ENCODE measurements at places on chromosomes 1 and 21.

- peak; percentile 66 for DNase-seq
Measured at GRCh38 chr21:31366825-31367224, 22.8 kb upstream of the TIAM1 start.

DNA sequence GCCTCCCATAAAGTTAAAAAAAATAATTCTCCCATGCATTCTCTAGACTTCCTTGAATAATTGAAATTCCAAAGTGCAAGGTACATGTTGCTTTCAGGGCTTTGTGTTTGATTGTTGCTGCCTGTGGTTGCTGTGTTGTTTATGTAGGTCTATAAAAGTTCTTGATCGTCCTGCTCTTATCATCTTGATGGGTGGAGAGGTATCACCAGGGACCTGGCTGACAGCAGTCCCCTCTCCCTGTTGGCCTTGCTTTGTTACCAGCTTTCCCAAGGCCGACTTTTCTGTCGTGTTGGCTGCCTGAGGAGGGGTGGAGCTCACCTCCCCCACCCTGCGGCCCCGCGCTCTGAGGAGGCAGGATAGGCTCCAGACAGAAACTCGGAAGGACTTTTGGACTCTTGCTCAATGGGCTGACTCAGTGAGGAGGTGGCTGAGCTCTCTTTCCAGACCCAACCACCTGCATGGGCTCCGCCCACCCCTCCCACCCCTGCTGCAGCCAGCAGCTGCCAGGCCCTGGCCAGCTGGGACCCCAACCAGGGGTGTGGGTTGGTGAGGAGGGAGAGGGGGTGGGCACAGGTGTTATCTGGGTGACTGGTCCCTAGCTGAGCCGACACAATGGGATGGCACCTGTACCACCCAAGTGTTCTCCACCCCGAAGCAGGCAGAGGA lies 2.0 kb downstream of the INAVA start:
- peak; percentile 92 for DNase-seq

DNA sequence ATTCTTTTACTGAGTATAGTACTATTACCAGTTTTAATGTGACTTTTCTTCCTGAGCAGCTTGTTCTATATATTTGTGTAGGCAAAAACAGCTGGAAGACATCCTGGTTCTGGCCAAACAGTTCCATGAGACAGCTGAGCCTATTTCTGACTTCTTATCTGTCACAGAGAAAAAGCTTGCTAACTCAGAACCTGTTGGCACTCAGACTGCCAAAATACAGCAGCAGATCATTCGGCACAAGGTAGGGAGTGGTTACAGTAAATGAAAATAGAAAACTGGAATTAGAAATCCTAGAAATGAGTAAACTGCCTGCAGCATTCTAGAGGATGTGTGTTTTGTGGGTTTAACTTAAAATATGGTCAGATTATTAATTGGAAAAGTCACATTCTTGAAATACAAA lies 64.1 kb upstream of the BMP8A start:
- DNase-seq, result no peak

- DNase-seq, result peak; percentile 79
Measured at GRCh38 chr1:41380979-41381691, 19.9 kb downstream of the FOXO6 start.

DNA sequence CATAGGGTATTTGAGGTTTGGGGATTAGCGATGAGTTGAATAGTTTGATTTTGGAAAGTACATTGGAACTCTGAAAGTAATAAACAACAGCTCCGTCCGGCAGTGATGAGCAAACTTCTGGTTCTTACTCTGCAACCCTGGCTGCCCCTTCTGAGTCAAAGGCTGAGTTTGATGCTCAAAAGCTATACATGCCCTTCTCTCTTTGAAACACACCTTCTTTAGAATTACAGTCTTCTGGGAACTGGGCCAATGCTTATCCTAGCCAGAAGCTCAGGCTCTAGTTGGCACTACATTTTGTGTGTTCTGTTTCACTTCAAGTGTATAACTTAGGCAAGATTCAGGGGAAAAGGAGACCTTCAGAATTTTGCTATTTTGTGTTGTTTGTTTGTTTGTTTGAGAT lies 9.3 kb downstream of the AHCYL1 start:
- no peak for DNase-seq

- DNase-seq, result no peak
Measured at GRCh38 chr1:202871367-202871766, 17.6 kb downstream of the RABIF start.

DNA sequence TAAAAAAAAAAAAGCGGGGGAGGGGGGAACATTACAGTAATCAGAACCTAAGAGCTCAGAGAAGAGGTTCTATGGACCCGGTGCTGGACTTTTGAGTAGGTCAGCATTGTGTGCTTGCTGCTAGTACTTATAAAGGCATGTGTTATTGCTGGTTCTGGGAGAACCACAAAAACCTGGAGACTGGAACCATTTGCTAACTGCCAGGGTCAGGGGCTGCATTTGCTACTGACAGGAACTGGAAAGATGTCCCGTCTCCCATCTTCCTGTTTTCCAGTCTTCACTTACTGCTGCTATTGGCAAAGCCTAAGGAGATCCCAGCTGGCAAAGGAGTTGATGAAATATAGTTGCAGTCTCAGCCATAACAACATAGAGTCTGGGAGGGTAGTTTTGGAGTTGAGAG lies 4.3 kb downstream of the RNF2 start:
- DNase-seq, result no peak

GRCh38 chr1:56548571-56548970 lies 30.8 kb downstream of the PLPP3 start:
- no peak for DNase-seq

DNA sequence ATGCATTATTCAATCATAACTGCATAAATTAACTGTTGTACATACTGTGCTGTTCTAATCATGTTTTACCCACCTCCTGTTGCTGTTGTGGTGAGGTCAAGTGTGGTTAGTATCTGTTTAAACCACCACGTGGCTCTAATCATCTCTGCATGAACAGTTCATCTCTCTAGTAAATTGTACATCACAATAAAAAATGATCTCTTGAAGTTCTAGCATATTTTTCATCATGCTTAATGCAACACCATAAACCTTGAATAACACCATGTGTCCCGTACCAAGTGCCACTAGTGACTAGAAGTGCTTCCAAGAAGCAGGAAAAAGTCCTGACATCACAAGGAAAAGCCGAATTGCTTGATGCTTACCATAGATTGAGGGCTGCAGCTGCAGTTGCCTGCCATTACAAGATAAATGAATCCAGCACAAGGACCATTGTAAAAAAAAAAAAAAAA lies 51.7 kb downstream of the SNRPE start:
- DNase-seq, result no peak

DNA sequence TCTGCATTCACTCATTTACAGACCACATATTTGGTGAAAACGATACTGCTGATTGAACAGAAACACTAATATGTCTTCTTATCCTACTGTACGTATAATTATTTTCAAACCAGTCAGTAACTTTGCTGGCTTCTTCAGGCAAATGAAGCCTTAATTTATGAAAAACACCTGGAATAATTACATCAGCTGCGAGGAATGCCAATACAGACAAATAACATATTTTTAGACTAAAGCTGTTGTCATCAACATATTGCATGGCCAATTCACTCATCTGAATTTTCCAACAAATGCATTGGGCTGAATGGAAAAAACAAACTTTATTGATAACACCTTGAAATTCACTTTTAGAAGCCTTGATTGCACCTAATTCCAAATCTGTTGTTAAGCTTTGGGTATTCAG lies 165.9 kb downstream of the HLX start:
- no peak for DNase-seq

DNA sequence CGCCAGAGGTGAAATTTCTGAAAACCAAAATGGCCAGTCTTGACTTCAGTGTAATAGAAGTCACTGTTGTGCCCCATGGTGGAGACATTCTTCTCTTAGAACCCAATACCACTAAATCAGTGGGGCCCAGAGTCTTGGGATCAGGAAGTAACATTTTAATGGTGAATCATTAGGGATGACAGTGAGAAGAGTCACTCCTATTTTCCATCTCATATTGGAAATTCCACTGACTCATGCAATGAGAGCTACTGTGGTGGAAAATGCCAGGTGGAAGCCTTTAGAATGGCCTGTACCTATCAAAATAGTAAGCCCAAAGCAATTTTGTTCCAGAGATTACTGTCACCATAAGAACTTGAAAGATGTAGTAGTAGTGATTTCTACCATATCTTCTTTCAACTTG lies 20.6 kb upstream of the PPM1J start:
- peak; percentile 90 for DNase-seq

- no peak for DNase-seq
Measured at GRCh38 chr1:102219463-102219862, 222.7 kb upstream of the OLFM3 start.

DNA sequence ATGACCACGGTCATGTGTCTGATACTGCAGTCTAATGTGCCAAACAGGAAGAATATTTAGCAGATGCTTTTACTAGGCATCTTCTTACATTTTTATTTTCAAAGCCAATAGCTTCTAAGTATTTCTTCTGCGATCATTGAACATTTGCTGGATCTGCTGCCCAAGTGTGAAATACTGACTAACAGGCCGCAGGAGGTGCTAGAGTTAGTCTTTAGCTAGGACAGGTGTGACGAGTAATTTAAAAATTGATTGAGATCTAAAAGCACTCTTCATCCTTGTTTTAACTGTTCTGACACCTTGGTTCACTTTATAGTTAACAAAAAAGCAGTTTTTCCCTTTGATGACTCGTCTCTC lies 748 bp upstream of the FAM78B start:
- DNase-seq, result no peak

DNA sequence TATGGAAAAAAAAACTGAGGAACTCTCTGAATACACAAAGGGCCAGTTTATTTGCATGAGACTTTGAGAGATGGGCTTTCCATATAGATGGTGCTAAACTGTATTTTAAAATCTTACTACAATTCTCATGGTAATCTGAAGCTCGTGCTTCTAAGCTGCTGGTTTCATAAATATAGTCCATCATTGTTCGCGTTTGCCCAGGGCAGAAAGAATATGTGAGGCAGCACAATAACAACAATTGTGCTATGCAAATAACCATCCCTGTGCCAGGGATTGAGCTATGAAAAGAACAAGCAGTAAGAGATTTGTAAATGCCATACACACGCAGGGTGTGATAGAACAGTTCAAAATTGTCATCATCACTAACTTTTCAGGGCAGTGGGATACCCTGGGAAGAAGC lies 4.9 kb upstream of the EPS15 start:
- no peak for DNase-seq

DNA sequence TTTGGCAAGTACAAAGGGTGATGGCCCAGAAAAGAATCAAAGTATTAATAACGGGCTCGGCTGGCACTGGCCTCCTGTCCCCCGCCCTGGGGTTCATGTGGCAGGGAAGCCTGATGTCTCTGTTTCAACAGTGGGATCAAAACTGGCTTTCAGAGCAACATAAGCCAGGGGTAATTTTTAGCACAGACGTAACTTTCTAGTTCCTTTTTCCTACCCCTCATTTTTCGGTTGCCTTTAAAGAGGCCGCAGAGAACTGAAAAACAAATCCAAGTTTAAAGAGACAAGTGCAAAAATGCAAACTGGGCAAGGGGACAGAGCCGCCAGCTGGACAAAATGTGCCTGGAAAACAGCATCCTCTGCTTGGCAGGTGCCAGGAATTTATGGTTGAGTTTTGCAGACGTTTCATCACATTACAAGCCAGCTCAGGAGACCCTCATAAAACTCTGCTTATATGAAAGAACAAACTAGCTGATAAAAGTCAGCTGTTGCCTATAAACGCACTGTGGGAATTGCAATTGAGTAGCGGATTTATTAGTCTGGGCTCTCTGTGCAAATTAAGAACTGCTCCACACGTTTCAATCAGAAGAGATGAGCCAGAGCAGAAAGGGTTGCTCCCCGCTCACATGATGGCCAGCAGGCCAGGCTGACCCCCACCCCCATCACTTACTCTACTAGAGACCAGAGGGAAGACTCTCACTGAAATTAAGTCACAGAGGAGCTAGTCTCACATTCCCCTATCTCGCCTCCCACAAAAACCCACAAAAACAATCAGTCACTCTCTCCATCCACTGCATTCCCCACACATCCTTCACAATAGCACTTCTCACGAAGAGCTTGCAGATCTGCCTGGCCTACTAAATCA lies 15.8 kb upstream of the CDCA8 start:
- DNase-seq, result no peak

- DNase-seq, result no peak
Measured at GRCh38 chr1:69088571-69088970, 479.2 kb upstream of the LRRC7 start.

GRCh38 chr1:110107867-110108469 lies 4.3 kb upstream of the UBL4B start:
- DNase-seq, result no peak

DNA sequence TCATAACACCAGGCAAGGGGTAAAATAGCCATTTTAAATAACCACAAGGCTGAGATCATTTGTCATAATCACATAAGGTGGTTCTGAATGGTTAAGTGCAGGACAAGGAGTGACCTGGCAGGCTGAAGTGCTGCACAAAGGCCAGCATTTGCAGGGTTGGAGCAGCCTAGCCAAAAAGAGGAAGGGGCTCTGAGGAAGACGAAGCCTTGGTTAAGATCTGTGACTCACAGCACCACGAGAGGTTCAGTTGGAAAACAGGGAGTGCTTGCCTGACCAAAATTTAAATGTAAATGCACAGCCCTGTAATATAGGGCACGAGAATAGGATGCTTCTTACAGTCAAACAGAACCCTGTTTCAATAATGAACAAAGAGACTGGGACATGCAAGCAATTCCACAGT lies 12.1 kb downstream of the ATP5PF start:
- no peak for DNase-seq

DNA sequence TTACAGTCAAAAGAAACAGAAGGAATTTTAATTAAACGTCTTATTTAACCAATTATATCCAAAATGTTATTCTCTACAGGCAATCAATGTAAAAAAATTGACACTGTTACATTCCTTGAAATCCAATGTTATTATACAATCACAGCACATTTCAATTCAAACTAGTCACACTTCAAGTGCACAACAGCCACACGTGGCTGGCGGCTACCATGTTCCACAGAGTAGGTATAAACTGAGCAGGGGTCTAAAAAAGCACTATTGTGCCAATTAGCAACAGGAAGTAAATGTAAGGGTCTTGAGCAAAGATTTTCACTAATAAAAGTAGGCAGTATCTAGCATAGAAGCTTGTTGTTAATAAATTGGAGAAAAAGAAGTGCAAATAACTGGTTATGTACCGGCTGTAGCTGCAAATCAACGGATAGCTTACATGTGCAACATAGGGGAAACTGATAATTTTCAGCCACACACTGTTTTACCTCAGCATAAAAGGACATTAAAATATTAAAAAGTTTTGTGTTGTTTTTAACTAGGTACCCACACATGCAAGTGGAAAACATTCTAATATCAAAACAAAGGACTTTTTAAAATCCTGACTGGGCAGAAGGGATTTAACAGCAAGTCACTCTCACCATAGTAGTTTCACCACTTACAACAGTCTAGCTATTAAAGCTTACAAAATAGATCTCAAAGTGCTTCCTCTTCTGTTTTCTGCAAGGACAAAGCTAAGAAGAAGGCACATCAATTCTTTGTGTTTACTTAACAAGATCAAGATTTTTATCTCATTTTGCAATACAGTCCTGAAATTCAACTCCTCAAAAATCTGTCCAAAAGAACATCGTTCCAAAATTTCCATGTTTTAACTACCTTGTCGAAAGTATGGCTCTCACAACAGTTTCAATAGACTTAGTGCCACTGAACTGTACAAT lies 2.5 kb downstream of the CSDE1 start:
- DNase-seq, result peak; percentile 58

GRCh38 chr1:25889470-25889869 lies 14.0 kb upstream of the PAQR7 start:
- no peak for DNase-seq
